Kidney epithelial cell (primary cell): ENCODE measurements at places on chromosomes 5 and 9.

DNA sequence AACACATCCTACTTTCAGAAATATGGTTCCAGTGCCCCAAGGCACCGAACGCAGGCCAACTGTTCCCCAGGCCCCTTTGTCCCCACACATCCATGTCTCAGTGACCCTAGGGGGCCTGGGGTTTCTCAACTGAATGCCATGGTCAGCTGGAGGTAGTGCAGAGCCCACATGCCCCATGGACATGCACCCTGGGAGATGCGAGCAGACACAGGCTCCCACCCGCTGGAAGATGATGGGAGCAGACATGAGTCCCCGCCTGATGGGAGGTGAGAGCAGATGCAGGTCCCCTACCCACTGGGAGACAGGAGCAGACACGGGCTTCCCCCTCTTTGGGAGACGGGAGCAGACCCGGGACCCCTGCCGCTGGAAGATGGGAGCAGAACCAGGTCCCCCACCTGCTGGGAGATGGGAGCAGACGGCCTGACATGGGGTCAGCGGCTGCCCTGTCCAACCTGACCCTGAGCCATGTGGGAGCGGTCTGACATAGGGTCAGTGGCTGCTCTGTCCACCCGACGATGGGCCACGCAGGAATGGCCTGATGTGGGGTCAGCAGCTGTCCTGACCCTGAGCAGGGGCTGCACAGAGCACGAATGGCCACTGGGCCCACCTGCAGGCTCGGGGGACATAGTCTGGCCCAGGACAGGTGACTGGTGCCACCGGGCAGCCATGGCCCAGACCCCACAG is 18.4 kb downstream of the ZDHHC11B start:
- DNase-seq: no peak

GRCh38 chr5:144194144-144194543 is 23.5 kb downstream of the KCTD16 start:
- DNase-seq: no peak

DNA sequence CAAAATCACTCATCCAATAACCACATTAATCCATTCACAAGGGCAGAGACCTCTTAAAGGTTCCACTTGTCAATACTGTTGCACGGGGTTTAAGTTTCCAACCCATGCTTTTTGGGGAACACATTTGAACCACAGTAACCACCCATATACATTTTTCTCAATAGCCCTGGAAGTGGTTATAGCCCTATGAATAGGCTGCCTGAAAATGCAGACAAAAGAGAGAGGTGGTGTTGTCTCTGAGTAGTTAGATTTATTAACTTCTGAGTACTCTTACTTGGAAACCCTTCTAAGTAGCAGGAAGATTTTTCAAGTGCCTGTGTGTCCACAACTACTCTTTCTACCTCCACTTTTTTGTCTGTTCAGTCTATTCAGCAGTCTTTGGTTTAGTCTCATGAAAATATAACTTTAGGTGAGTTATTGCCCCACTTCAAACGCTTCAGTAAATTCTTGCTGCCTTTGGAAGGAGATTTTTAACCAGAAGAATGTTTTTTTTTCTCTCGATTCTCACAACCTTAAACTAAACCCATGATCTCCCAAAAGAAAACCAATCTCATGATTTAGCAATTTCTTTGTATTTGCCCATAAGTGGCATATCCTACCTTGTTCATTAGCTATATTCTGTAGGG is 42.6 kb downstream of the ARHGEF28 start:
- no peak for DNase-seq

DNA sequence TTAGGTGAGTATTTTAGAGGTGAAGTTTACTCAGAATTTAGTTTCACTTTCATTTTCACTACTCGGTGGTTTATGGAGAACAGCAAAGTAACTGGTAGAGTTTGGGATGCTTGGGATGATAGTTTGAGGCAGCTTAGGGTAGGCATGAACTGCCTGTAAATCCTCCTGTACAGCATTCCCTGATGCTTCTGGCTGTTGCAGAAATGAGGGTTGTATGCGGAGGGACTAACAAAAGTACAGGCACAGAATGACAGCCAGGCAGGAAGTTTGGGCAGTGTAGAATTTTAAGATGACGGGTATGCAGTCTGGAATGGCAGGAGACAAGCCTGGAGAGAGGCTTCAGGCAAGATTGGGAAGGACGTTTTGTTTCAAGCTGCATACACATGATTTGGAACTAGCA is 48.0 kb upstream of the FAM120AOS start:
- no peak for DNase-seq

DNA sequence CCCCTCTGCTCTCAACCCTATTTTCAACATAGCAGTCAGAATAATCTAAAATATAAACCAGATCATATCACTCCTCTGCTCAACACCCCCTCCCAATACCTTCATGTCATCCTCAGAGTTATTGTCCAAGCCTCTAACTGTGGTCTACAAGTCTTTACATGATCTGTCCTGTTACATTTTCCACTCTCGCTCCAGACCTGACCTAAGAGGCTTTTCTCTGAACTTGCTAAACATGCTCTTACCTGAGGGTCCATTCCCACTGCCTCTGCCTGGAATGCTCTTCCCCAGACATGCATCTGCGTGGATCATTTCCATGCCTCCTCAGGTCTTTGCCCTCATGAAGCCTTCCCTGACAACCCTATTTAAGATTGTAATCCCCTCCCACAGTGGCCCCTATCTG is 12.0 kb downstream of the NIPSNAP3B start:
- no peak for DNase-seq

DNA sequence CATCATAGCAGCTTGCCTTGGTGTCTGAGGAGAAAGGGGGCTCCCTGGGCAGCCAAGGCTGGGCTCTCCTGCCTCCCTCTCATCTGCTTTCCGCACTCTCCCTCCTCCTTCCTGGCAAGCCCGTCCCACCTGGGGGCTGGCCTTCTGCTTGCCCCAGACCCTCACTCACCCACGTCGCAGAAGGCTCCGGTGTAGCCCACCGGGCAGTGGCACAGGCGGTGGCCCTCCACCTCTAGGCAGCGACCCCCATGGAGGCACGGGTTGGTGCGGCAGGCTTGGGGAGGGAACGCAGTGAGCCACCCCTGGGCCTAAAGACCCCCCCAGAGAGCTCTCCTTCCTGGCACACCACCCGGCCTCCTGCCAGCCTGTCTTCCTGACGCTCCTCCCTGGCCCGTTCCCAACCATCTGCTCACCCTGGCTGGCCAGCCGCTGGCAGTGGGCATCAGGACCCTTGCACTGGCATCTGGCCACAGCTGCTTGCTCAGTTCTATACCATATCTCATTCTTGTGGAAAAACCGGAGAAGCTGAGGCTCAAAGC is 4.2 kb upstream of the PFN3 start:
- no peak for DNase-seq

GRCh38 chr5:96941140-96941539 is 5.3 kb downstream of the LNPEP start:
- DNase-seq: no peak

- DNase-seq: no peak
These were observed 246.8 kb downstream of the SAXO1 start for GRCh38 chr9:18786196-18786595.

- DNase-seq: no peak
These were observed 133.3 kb upstream of the C6 start for GRCh38 chr5:41346609-41347008.

DNA sequence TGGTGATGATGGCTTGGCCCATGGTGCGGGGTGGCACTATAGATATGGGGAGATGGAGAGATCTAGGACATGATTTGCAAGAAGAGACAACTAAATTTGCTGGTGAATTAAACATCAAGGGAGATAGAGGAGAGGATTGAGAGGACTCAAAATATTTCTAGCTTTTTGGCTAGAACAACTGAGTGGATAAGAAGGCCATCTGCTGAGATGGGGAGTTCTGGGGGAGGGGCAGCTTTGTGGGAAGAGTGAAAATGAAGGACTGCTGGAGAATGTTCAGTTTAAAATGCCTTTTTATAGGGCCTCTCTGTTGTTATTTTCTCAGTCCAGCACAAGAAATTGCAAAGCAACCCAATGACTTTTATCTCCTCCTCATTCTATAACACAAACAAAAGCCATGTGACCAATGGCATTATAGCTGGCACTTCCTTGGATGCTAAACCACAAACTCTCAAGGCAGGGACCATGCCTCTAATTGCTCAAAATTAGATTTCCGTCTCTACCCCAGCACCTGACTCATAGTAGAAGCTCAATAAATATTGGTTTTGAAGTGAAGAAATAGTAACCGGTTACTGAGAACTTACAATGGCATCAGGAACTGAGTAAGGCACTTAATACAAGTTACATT is 29.8 kb downstream of the JAKMIP2 start:
- no peak for DNase-seq

GRCh38 chr9:138003485-138004190 is 126.1 kb downstream of the CACNA1B start:
- no peak for DNase-seq

GRCh38 chr5:15783734-15784133 is 283.8 kb downstream of the FBXL7 start:
- DNase-seq: no peak

- no peak for DNase-seq
These were observed 95.5 kb upstream of the KCNN2 start for GRCh38 chr5:114266374-114266773.

DNA sequence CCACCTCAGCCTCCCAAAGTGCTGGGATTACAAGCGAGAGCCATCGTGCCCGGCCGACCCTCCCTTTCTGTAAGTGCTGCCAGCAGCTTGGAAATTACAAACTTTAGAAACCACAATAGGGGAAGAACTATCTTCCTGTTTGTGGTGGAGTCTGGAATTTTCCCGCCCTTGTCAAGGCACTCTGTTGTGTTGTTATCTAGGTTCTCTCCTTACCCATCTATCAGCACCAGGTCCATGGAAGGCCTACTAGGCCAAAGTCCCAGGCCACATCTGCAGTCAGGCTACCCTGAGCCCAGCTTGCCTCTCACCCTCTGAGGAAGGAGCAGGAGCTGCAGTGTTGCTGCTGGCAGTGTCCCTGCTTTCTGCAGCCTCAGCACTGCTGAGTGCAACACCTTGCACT is 214.9 kb downstream of the MCTP1 start:
- no peak for DNase-seq

DNA sequence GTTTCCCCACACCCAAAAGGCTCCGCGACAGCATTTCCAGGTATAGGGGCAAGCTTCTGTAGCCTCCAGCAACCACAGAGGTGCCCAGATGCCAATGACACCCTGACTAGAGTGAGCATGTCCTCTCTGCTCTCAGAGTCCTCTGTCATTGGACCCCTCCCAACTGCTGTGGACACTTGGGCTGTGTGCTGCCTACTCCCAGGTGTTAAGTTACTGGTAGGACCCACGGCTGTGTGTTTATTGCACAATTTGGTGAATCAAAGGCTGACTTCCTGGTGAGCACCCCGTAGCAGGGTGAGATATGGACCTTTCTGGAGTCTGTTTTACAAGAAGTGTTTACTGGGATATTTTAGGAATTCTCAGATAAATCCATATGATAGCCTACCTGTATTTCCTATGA is 36.0 kb downstream of the SH3GL2 start:
- no peak for DNase-seq

DNA sequence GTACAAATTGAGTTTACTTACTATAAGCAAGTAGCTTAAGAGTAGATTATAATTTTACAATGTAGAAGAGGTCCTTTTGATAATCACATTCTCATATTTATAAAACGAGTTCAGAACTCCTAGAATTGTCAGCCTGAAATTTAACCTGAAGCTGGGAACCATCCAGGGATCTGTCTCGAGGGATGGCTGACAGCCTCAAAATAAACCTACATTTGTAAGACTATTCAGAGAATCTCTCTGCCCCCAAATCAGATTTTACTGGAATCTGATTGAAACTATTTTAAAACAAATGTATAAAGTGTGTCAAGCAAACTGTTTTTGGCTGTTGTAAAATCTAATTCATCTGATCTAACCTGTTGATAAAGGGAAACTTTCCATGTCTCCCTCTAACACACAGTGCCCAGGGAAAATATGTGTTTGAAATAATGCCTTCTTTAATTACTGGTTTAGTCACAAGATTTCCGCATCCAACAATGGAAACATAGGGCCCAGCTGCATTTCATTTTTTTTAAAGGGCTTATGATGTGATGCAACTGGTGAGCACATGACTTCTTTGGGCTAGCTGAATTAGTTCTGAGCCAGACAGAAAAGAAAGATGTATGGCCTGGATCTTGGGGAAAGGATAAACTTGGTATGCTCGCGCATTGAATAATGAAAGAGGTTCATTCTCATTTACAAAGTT is 30.3 kb downstream of the SLC25A46 start:
- no peak for DNase-seq

GRCh38 chr5:143195491-143195890 is 208.0 kb downstream of the NR3C1 start:
- DNase-seq: no peak

DNA sequence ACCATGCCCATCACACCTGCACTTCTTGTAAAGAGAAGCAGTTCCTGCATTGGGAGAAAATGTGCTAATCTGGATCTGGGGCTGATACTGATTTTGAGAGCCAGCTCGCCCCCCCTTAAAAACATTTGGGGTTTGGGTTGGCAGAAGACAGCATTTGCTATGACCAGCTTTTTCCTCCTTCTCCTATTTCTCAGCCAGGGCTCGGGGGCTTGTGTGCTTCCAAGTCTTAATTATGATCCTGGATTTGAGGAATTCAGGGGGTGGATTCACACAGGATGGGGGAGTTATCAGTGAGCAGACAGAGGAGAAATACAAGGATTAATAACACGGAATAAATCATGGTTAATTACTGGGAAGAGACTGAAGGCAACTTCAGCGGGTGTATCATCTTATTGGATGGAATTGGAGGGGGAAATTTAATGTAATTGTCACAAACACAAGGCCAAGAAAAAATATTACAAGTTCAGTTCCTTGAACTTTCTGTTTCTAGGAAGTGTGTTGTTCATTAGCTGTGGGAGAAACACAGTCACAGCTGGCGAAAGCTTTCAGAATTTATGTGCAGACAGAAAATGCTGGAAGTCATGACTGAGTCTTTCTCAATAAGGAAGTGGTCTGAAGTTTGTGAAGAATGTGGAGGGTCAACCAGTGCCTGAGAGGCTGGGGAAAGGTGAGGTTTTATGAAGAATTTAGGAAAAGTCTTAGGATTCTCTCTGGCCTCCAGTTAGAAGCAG is 15.3 kb downstream of the C9orf152 start:
- DNase-seq: peak; percentile 66

DNA sequence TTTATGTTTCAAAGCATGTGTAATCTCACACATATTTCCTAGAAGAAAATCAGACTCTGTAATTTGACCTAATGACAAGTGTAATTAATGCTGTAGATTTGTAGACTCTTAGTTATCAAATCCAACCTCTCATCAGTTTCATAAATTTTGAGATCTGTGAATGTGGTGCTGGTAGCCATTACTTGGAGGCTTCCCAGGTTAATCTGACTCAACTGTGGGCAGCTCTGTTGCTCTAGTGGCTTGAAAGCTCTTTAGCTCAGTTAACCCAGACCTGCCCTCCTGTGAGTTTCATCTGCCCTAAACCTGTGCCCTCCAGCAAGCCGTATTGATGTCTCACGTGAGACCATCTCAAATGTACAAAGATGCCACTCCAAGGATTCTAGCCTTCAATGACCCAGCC is 323.4 kb downstream of the FBXL7 start:
- no peak for DNase-seq
